ENCODE measurements at places on chromosomes 6 and 20.

- DNase-seq: no peak
Measured at GRCh38 chr20:48777005-48777404, 50.8 kb downstream of the PREX1 start.

- DNase-seq: no peak
Measured at GRCh38 chr20:846894-847278, 13.4 kb downstream of the FAM110A start.

GRCh38 chr20:50395914-50396488 is 114.2 kb upstream of the PTPN1 start:
- no peak for DNase-seq

DNA sequence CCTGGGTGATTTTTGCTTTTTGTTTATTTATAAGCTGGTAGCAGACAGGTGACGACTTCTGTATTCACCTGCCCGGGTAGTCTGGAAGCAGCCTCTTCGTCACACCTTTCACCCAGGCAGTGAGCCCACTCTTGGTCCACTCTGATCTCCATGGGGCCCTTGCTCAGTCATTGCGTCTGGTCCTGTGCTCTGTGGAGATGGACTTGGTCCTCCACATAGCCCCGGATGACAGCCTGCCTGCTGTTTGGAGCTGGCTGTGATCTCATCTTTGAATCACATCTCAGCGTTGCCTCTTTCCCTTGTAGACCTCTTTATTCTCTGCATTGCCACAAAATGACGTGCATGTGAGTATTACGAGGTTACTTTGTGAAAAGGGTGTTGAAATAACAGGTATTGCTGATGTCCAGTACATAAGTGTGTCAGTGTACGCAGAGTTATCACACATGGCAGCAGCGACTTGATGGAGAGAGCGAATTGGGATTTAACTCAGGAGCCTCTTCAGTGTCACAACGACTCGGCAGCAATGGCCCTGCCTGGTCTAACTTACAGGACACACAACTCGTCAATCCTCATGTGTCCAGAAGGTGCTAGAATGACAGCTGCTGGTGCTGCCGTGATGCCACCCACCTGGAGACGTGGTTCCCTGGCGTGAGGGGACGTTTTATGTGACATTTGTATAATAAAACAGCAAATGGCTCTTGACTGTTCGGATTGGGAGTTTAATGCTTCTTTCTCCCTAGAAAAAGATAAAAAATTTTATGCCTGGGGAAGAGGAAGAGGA is 24.2 kb upstream of the FRMD1 start:
- DNase-seq: no peak

- no peak for DNase-seq
Measured at GRCh38 chr6:12275107-12275506, 15.1 kb upstream of the EDN1 start.

GRCh38 chr6:1949538-1949937 is 295.9 kb downstream of the GMDS start:
- no peak for DNase-seq

DNA sequence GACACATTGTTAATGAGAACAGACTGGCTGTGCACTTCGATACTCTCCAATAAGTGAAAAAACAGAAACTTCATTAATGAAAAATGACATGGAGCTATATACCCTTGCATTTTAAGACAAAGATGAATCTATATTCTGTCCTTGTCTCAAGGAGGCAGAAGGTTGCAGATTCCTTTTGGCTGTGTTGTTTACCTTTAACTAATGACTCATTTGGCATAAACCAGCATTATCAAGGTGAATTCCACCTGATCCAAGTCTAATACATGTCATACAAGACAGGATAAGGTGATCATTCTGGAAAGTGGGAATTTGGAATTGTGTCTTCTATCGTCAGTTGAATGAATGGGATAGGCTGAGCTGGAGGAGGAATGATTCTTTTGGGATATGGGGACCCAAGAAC is 192.9 kb downstream of the PLCB4 start:
- DNase-seq: no peak

DNA sequence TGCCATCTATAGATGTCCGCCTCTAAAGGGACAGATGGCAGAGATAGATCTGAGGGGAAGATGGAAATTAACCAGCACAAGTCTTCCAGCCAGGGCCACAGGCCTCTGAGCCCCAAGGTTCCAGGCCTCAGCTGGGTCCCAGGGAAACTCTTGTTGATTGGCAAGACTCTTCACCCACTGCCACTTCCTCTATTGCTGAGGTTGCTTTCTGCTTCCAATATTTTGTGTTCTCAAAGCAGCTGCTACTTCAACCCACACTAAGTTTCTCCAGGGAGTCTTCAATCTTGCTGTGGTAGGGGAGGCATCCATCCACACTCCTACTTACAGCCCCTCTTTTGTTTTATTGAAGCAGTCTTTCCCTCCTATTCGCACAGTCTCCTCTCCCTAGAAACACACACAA is 36.4 kb upstream of the SASH1 start:
- no peak for DNase-seq

DNA sequence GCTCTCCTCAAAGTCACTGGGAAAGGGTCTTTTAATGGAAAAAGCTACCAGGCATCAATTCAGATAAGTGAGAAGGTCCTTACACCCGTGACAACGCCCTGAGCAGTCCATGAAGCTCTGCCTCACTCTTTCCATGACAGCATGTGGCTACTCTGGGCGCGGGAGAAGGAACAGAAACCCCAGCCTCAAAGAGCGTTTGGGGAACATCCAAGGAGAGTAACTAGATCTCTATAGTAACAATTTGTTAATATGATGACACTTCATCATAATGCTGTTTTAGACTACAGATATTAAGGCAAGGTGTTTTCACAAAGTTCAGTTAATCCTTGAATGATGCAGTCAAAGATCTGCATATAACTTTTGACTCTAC is 55.2 kb downstream of the KIF6 start:
- no peak for DNase-seq

- DNase-seq: no peak
Measured at GRCh38 chr6:39268721-39269120, 39.4 kb upstream of the KCNK5 start.

DNA sequence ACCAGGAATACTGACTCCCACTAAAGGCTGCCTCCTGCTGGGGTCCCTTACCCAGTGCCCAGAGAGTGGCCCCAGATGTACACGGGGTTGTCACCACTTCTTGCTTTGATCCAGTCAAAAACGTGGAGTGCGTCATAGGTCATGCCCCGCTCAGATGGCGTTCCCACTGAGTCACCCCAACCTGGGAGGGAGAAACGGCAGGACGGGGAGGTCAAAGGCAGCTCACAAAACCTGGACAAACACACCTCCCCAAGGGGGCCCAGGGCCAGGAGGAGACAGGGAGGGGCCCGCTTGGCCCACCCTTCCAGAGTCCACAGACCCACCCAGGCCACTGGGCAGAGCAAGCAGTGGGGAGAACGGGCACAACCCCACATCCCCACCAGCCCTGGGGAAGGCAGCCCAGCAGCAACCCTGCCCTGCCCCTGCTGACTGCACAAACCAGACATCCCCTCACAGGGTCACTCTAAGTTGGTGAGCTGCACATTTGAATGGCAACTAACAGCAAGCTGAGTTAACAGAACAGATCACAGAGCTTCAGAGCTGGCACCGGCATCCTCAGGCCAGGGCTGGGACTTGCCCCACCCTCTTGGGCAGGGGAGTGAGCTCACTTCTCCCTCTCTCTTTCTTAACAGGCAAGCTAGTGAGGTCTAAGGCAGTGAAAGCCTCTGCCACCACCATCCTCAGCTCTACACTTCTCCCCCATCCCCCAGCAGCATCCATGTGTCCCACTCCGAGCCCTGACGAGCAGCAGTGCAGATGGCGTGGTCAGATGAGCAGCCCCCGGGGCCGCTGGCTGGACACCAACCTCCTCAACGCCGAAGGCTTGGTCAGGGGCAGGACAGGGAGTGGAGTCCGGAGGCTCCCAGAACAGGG is 61.7 kb downstream of the PYGB start:
- no peak for DNase-seq

DNA sequence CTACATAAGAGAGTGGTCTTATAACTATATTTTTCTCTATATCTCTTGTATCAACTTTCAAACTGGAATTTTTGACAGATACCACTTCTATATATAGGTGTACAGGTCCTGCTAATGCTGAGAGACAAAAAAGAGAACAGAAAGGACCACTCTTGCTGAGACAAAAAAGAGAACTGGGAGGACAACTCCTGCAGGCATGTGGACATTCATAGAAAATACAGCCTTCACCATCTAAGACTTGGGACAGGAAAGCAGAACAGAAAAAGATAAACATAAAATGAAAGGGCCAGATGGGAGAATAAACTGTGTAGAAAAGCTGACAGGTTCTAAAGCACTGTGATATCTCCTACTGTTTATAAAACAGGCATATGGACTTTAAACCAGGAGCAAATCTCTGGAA is 541.0 kb upstream of the ADGRB3 start:
- no peak for DNase-seq

DNA sequence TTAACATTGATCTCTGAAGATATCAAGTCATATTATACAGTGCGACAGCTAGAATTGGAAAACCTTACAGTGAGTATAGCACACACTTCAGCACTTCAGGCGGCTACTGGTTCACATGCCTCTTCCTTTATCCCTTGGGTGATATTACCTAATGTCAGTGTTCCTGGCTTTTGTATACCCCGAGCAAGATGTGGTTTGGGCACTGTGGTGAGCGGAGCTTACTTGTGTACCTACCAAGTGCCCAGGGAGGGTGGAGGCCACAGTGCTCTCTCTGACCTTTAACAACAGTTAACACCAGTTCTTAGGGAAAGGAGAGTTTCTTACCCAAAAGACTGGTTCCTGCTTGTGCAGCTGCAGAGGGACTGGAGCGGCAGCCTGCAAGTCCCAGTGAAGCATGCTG is 64.4 kb downstream of the PTPN1 start:
- no peak for DNase-seq

GRCh38 chr6:55993418-55993817 is 118.0 kb upstream of the BMP5 start:
- DNase-seq: no peak

DNA sequence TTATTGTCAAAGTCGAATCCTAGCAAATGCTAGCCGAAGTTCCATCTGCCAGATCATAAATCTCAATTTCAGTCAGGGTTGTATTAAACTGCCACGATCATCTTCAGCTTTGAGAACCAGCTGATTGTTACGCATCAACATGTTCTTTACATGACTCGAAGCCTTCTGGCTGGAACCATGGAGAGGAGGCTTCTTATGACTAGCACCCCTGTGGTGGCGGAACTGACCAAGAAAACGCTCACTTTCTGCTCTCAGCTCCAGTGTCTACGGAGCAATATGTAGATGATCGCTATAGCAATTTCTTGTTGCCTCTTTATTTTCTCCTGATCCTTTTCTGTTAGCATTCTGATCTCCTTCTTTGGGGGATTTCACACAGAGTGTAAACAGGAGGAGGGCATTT is 479.4 kb upstream of the SLC35B3 start:
- no peak for DNase-seq

- no peak for DNase-seq
Measured at GRCh38 chr20:36061754-36062153, 92.8 kb upstream of the EPB41L1 start.

DNA sequence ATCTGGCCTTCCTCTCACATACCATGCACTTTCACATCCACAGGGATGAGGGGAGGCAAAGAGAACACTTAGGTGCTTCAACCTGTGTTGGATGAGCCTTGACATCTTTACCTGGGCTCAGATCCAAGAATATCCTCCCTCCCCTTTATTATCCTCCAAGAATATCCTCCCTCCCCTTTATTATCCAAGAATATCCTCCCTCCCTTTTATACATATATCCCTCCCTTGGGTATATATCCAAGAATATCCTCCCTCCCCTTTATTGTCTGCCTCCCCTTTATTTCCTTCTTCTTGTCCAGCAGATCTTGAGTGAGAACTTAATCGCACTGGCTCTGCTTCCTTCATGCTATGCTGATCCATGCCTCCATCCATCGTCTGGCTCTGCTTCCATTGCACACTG is 30.3 kb downstream of the LAMA4 start:
- no peak for DNase-seq

- no peak for DNase-seq
Measured at GRCh38 chr6:138468320-138469015, 30.8 kb downstream of the NHSL1 start.

GRCh38 chr20:37237656-37238055 is 24.0 kb downstream of the GHRH start:
- no peak for DNase-seq

DNA sequence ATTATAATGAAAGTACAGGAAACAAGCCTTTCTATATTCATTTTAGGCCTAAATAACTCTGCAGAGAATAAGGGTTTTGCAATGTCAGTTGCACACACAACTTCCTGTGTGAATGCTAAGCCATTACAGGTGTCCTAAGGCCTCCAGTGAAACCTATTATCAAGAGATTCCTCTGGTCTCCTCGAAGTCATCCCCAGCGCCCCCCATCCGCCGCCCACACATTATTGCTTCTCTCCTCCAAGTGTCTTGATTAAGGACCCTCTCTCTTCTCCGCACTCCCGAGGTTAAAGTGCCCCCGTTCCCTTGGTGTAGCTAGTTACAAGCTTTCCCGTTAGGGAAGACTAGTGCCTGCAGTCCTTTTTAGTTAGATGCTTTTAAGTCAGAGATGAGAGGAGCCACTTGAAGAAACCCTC is 1.3 kb downstream of the HIVEP2 start:
- DNase-seq: no peak

GRCh38 chr20:8547968-8548588 is 416.0 kb downstream of the PLCB1 start:
- DNase-seq: no peak

DNA sequence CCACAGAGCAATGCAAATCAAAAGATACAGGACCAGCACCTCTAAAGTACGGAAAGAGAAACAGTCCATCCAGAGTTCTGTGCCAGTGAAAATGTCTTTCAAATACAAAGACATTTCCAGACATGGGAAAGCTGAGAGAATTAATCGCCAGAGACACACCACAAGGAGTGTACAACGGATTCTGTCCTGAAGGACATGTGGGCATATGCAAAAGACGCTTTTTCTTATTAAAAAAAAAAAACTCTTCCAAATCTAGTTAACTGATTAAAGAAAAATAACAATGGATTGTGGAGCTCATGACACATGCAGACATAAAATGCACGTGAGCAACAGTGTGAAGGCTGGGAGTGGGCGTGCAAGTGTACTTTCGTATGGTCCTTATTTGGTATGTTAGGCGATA is 22.8 kb downstream of the KIF25 start:
- DNase-seq: no peak

DNA sequence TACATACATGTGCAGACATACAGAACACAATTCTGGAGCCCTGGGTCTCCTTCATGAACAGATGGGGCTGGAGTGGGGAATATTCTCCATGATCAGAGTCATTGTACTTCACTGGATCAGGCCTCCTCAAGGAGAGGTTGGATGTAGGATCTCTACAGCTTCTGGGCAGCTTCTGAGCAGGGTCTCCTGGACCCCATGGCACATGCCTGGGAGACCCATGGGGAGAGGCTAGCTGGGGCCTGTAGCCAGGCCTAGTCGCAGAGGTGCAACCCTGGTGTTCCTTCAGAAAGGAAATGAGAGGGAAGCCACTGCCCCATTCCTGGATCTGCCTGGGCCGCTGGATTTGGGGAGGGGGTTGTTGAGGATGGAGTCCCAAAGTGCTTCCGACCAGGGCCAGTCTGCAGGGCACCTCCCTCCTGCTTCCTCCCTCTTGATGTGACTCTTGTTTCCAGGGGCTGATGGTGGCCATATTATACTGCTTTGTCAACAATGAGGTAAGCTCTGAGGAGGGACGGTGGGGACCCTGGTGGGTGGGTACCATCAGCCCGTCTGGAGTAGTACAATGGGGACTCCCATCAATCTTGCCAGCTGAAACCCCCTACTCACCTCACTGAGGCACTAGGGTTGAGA is 31.8 kb downstream of the GLP1R start:
- no peak for DNase-seq

Measured in progenitor cell of endocrine pancreas (in vitro differentiated cells).